ENCODE measurements at places on chromosomes 16 and 17. TPM values are rescaled to one million over a fixed set of nuclear protein-coding genes. Genes with fewer than 3 reads are reported as not detected.

- H3K4me3 ChIP-seq = no peak overlapping the region
- peaks cover 91% of the 10 kb centered on the region for H3K4me1 ChIP-seq
- H3K27me3 ChIP-seq = no peaks in the 10 kb centered on the region
- peak overlapping the region; percentile 33 for H3K27ac ChIP-seq
Observed at GRCh38 chr17:4536742-4537411, 18.3 kb downstream of the MYBBP1A start.

DNA sequence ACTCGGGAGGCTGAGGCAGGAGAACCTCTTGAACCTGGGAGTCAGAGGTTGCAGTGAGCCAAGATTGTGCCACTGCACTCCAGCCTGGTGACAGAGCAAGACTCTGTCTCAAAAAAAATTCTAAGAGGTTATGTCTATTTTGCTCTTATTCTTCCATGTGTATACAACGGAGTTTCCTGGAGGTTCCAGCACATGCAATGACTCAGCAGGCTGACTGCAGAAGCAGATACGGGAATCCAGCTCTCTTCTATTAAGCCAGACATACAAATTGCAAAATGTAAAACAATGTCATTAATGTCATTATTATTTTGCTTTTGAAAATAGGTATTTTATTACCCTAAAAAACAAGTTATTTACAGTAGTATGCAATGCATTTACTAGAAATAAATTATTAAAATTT, 18.4 kb downstream of the MIEF2 start:
- H3K4me1 ChIP-seq = peaks cover 5% of the 10 kb centered on the region
- H3K27ac ChIP-seq = no peak overlapping the region

DNA sequence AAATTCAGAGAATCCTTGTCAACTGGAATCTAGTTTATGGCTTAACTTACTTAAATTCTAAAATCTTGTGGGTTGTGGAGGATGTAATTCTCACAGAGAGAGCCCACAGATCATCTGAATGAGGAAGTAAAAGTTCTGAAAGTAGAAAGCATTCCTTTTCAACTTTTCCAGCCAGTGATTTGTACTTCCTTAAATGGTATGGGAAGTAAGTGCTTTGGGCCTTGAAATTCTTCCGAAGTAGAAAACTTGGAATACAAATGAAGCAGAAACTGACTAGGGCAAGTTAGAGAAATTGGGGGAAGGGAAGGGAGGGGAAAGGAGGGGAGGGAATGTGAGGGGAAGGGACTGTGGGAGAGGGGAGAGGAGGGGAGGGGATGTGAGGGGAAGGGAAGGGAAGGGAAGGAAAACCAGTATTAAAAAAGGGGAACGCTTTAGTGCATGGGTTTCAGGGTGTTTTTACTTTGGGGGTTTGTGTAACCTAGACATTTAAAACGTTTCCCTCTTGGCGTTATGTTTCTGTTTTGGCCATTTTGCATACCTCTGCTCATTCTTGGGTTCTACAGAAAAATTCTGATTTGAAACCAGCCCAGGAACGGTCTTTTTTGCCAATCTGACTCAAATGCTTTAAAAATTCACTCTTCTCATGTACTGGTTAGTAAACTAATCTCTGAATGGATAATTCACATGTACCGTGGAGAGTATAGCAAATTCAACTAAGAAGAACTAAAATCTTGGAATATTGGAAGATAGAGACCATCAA, 15.5 kb upstream of the SNTB2 start:
- H3K27ac ChIP-seq = peak overlapping the region; percentile 47
- H3K27me3 ChIP-seq = no peaks in the 10 kb centered on the region
- H3K4me1 ChIP-seq = peaks cover 3% of the 10 kb centered on the region
- H3K4me3 ChIP-seq = no peak overlapping the region
- H3K36me3 ChIP-seq = peaks cover 25% of the 10 kb centered on the region

DNA sequence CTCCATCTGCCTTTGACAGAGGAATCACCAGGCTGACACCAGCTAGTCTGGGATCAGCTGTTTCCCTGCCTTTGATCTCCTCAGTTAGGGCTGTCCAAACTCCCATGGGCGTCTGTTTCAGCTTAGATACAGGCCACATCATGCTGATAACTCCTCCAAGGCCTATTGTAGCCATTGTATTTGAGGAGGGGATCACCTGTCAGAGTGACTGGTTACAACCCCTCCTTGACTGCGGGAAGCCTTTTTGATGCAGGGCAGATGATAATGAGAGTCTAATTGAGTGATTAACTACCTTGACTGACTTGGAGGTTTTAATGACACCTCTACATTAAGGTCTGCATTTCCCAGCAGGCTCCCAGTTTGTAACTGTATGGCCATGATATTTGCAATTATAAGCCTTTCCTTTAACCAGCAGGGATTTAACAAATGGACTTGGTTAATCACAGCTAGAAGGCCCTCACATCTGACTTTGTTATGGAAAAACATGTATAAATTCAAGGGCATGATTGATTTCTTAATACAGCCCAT, 863.5 kb downstream of the KCNJ2 start:
- H3K4me3 ChIP-seq = no peak overlapping the region
- no peak for DNase-seq
- H3K27ac ChIP-seq = no peak overlapping the region
- no peaks in the 10 kb centered on the region for H3K4me1 ChIP-seq

DNA sequence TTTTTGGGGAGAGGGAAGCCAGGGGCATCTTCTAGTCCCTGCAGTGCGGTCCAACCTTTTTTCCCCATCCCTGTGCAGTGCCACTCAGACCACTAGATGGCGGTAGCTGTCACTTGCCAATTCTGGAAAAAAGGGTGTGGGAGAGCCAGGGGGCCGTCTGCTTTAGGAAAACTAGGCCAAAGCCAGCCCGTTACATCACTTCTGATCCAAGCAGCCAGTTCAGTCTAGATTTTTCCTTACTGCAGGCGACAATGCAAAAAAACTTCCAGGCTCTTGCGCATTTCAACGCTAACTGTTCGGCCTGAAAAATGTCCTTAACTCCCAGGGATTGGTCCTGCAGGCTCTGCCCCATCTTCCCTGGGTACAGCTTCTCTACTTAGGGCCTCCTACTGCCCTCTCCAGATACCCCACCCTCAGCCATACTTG, 69.2 kb upstream of the CES5A start:
- peak; percentile 78 for DNase-seq
- H3K36me3 ChIP-seq = no peaks in the 10 kb centered on the region
- H3K4me3 ChIP-seq = no peak overlapping the region

GRCh38 chr16:73028721-73029361, 19.1 kb downstream of the ZFHX3 start:
- no peaks in the 10 kb centered on the region for H3K36me3 ChIP-seq
- H3K27me3 ChIP-seq = peaks cover 49% of the 10 kb centered on the region
- no peak overlapping the region for H3K4me3 ChIP-seq
- no peak for DNase-seq
- H3K4me1 ChIP-seq = peaks cover 49% of the 10 kb centered on the region
- H3K27ac ChIP-seq = no peak overlapping the region

- peaks cover 31% of the 10 kb centered on the region for H3K36me3 ChIP-seq
- no peak overlapping the region for H3K27ac ChIP-seq
- H3K27me3 ChIP-seq = no peaks in the 10 kb centered on the region
- no peak for DNase-seq
- peaks cover 16% of the 10 kb centered on the region for H3K4me1 ChIP-seq
Observed at GRCh38 chr17:142876-143784, 5.8 kb downstream of the SCGB1C2 start.

- no peak overlapping the region for H3K4me3 ChIP-seq
- peaks cover 52% of the 10 kb centered on the region for H3K36me3 ChIP-seq
- H3K27ac ChIP-seq = no peak overlapping the region
Observed at GRCh38 chr16:31042866-31043265, 9.5 kb downstream of the STX4 start.

- H3K4me1 ChIP-seq = no peaks in the 10 kb centered on the region
- H3K27ac ChIP-seq = peak overlapping the region; percentile 89
- H3K36me3 ChIP-seq = no peaks in the 10 kb centered on the region
- no peak overlapping the region for H3K4me3 ChIP-seq
- no peak for DNase-seq
Observed at GRCh38 chr17:63153488-63153887, 187.5 kb downstream of the TANC2 start.

- H3K4me1 ChIP-seq = peaks cover 13% of the 10 kb centered on the region
- H3K27me3 ChIP-seq = no peaks in the 10 kb centered on the region
- no peak overlapping the region for H3K27ac ChIP-seq
Observed at GRCh38 chr16:14957576-14958322, 17.1 kb upstream of the PDXDC1 start.

Gene DHRS7C
- not detected for total RNA-seq

Gene C1QTNF1
- total RNA-seq = 15.5 TPM

Gene SMPD3
- total RNA-seq = 12.7 TPM

Gene ZNF629
- 7.8 TPM for total RNA-seq

Gene AATK
- total RNA-seq = 94.4 TPM

Gene HOXB4
- total RNA-seq = 6.5 TPM

Gene PRR35
- total RNA-seq = not detected

Gene PROCA1
- 2.9 TPM for total RNA-seq

Gene CLEC10A
- 0.77 TPM for total RNA-seq

Data from spinal cord (tissue), 10 donors.